ENCODE measurements at places on chromosomes 11 and 22.

DNA sequence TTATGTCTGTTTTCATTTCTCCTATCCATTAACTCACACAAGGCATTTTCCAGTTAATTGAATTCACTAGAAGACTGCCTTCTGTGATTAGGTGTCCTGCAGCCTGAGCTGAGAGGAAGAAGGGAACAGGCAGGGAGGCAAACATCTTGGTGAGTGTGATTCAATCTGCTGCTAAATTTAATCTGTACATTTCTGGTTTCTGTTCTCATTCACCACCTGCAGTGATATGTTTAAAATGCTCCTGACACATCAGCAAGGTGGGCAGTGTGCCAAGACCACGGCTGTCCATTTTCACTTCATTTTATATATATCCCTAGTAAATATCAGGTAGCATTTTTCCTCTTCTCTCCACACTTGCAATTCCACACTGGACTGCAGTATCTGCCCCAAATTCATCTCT is 416.5 kb downstream of the TMEM135 start:
- DNase-seq = no peak

- no peak for DNase-seq
Observed at GRCh38 chr11:119699227-119699626, 29.8 kb downstream of the NECTIN1 start.

DNA sequence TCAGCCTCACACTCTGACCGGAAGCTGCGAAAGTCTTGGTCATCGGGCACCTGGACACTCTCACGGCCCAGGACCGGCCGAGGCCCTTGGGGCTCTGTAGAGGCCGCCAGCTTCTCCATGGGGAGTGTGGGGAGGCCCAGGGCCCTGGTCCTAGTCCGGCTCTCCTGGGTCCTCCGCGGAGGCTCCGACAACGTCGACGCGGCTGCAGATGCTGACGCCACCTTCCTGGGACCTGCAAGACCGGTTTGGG is 12.9 kb downstream of the STARD10 start:
- DNase-seq = no peak

DNA sequence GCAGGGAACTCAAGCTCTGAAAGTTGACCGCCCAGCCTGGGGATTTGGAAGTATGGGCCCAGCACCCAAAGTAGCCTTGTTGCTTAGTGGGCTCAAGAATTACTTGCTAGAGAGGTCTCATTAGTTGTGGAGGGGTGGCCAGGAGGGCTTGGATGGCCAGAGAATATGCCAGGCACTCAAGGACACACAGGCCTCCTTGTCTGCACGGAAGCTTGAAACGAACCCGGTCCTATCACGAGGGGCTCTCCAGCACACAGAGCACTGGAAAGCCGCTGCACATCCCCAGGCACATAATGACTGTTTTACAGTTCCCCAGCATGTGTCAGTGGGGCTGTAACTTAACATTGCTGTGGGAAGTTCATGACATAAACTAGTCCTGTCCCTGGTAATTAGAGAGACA is 55.9 kb downstream of the NAT10 start:
- no peak for DNase-seq

GRCh38 chr11:67645521-67646461 is 4.7 kb downstream of the ACY3 start:
- DNase-seq = no peak

- peak; percentile 10 for DNase-seq
Observed at GRCh38 chr11:63614136-63614671, at the start of gene PLAAT3. Gene PLAAT3 (minus strand): TSS chr11:63614433. CDS start chr11:63614014, 419 bp downstream.

GRCh38 chr22:19706661-19707151 is 7.6 kb upstream of the SEPTIN5 start:
- no peak for DNase-seq

GRCh38 chr11:36060926-36061325 is 117.1 kb downstream of the LDLRAD3 start:
- no peak for DNase-seq

DNA sequence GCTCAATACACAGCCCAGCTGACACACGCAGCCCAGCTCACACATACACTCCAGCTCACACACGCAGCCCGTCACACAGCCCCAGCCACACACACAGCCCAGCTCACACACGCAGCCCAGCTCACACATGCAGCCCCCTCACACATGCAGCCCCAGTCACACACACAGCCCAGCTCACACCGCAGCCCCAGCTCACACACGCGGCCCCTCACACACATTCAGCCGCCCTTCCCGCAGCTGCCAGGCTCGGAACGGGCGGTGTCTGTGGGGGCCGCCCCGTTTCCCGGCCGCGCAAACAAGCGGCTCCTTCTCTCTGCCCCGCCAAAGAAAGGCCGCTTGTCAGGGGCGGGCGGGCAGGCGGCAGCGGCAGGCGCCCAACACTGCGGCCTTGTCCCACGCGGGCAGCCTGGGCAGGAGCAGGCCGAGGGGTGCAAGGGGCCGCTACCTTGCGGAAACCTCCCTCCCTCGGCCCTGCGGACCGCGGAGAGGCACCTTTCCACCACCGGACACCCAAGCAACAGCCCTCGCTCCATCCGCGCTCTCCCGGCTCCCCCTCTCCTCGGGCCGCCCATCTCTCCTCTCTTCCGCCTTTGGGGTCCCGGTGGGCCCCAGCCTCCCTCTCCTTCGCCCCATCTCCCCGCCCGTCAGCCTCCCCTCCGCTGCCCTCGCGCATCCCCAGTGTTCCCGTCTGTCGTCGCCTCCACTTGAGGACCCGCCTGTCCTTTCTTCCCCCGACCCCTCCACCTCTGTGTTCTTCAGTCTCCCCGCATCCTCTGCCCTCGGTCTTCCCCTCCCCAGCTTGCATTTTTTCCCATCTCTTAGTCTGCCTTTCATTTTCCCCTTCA is 2.2 kb downstream of the PHLDB1 start:
- no peak for DNase-seq

DNA sequence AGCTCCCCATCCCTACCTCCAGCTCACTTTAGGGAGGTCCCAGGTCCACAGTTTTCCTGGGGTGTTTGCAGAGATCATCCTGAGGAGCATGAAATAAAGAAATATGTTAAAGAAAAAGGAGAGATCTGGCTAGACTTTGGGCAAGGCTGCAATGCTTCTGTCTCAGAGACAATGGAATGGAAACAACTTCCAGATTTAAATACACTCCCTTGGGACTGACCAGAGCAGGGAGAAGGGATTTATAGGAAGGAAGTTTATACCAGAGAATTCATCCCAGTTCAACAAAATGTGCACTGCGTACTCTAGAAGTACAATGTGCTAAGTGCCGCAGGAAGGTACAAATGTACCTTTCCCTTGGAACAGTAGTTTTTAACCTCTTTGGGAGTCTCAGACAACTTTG is 40.4 kb downstream of the ETS1 start:
- DNase-seq = no peak

GRCh38 chr11:102476812-102477211 is 24.2 kb upstream of the TMEM123 start:
- no peak for DNase-seq

- no peak for DNase-seq
Observed at GRCh38 chr11:103890654-103891053, 145.8 kb upstream of the DDI1 start.

DNA sequence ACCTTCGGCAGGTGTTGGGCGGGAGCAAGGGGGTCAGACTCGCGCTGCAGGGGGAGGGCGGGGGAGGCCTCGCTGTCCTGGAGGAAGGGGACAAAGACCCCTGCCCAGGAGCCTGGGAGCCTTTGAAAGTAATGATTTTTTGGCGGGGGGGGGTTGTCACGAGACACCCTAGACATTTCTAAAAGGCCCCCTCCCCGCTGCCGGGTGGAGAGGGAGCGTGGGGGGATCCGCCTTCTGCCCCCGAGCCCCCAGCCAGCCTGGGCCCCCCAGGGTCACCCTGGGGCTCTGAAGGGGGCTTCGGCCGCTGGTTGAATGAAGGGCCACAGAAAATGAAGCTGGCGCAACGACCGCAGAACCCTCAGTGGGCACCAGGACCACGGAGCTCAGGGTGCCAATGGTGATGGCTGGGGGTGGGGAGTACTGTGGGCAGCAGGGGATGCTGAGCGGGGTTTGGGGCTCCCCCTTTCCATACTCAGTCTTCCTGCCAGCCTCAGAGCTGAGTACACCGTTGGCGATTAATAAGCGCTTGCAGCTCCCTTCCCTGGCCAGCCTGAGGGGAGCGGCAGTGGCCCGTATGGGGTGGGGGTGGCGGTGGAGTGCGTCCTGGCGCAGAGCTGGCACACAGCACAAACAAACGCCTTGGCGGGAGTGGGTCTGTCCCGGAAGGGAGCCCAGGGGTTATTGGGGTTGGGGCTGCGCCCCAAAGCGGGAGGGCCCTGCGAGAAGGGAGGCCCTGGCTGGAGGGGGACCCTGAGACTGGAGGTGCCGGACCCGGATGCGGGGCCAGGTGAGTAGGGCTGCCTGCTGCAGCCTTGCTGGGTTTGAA is 1.2 kb upstream of the DUSP8 start:
- DNase-seq = no peak

DNA sequence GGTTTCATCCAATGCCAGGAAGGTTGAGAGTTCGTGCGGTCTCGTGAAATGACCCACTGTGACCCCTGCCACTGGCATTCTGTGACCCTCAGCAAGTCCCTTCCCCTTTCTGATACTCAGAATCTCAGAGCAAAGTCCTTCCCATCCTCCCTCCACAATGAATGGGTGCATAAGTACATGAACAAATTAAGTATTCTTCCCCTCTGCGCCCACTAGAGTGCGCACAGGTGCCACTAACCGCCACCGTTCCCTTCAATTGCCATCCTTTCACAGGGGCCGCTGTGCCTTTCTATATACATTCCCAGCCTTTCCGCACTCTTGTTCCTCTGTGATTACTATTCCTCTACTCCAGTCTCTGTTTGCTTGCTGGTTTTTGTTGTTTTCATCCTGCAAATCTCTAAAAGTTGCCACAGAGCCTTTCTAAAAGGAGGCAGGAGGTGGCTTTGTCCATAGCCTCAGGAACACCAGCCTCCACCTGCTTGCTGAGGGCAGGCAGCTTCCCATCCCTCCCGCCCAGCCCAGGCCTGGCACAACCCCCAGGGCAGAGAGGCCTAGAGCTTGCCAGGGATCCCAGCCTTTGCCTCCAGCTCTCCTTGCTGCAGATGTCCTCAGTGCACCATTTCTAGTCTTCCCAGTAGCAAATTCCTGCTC is 6.7 kb upstream of the AP1B1 start:
- peak; percentile 55 for DNase-seq

DNA sequence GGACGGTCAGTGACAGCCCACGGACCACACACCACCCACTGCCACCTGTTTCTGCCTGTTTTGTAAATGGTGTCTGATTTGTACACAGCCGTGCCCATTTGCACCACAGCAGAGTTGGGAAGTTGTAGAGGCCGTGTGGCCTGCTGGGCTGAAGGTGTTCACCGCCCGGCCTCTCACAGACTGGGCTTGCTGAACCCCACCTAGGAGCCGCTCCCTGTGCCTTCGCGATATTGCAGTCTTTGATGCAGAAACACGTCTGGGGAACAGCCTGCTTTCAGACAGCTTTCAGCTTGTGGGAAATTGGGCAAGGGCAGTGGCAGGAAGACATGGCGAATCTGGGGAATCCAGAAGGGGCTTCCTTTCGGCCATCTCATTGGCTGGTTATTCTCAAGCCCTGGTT is 9.8 kb upstream of the GRAMD4 start:
- DNase-seq = no peak

GRCh38 chr11:65124480-65125196 is 2.5 kb downstream of the MRPL49 start:
- DNase-seq = no peak

GRCh38 chr22:49788504-49788903 is 39.2 kb downstream of the BRD1 start:
- DNase-seq = no peak

GRCh38 chr11:34468209-34468841 is 29.6 kb downstream of the CAT start:
- no peak for DNase-seq

DNA sequence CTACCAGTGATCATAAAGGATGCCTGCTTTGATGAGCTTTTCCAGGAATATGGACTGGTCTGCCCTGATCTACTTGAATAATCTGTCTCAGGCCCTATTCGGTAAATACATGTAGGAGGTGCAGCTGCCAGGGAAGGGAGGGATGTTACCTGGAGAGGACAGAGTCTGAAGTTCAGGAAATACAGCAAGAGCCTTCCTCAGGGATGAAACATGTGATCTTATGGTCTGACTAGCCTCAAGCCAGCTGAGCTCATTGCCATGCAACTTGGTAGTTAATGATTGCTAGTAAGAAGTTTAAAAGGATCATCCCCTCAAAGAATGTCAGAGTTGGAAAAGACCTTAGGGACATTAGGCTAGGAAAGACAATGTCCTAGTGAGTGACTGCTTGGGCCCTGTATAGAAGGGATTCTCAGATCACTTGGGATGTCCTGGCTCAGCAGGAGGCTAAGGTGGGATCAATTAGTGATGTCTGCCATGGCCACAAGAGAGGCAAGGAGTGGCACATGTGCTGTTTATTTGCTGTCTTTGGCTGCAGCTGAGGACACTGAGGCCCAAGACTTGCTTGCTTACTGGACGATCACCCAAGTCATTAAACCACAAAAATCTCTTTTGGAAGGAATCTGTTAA is 18.5 kb downstream of the PTPRJ start:
- DNase-seq = no peak

DNA sequence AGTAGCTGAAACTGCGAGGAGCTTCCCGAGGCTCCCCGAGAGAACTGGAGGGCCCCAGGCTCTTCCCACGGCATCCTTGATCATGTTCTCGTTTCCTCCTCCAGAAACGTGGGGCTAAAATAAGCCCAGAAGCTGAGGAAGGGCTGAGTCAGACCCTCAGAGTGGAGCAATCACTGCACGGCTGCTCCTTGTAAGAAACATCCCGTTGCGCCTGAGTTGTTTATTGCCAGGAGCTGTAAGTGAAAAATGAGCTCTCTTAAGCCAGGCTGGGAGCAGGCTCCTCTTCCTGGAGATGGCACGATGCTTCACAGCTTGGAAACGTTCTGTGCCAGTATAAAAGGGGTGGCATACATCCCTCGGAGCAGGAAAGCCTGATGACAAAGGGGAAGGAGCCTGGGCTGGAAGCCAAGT is 47.3 kb upstream of the SYN3 start:
- DNase-seq = no peak

DNA sequence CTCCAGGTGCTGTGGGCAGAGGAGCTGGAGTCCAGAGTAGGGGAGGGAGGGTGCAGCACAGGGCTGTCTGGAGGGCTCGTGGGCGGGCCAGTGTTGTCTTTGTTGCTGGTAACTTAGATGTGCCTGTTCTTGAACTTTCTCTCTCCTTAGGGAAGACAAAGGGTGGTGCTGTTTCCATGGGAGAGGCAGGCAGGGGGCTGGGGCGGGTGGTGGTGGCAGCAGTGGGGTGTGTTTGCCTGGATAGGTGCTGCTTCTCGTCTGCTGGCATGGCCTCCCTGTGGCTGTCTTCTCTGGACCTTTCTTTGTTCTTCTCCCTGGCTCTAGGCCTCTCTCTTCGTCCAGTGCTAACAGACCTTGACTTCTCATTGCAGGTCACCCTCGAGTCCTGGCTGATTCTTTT is 8.5 kb downstream of the SIDT2 start:
- DNase-seq = no peak

- no peak for DNase-seq
Observed at GRCh38 chr11:26244207-26244606, 87.7 kb upstream of the ANO3 start.
